ENCODE measurements at places on chromosomes 13 and 19.
A peak's percentile ranks its signal among the peaks of the same experiment; 100 is the strongest.

DNA sequence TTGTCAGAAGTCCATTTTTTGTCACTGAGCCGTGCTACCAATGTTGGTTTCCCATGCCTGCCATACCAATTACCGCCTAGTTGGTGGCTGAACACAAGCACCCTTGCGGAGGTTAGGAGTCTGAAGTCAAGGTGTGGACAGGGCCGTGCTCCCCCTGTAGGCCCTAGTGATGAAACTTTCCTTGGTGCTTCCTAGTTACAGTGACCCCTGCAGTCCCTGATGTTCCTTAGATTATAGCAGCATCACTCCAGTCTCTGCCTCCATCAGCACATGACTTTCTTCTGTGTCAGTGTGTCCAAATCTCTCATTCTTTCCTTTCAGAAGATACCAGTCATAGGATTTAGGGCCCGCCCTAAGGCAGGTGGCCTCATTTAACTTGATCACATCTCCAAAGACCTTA, 99.0 kb downstream of the MYO16 start:
- DNase-seq = no peak

GRCh38 chr13:26624572-26624971, 67.1 kb downstream of the WASF3 start:
- no peak for DNase-seq

DNA sequence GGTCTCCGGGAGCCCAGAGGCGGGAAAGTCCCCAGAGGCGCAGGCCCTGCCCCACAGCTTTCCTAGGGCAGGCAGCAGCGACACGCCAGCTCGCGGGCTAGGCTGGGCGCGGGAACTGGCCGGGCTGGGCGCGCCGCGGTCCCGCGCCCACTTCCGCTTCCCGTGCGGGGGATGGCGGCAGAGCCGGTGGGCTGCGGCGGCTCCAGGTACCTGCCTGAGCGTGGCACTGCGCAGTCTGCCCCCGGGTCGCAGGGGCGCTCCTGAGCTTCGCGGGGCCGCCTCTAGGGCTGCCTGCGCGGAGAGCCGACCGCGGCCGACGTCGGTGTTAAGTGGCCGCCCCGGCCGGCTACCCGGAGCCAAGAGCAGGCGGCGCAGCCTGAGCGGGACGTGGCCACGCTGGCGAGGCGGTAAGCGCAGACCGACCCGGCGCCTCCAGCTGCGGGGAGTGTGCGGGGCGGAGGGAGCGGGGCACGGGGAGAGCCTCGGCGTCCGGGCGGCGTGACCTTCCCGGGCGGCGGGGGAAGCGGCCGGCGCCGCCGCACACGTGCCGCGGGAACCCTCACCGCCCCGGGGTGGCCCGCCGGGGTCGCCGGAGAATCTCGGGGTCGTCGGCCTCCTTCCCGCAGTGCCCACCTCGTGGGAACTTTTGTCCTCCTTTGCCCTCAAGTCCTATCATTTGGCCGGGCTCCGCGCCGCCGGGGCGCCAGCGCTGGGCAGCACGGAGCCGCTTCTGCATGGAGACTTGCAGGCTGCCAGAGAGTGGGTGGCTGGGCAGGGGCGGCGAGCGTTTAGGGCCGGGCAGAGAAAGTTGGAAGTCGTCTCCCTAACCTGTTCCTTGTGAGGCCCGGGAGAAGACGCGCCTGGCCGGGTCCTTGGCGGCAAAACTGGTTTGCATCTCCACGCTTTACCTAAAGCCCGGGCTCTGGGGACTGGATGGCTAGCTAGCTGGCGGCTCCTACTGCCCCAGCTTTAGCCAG, 31.4 kb upstream of the MPHOSPH8 start:
- peak; percentile 6 for DNase-seq

GRCh38 chr13:44030615-44031014, 150.9 kb downstream of the LACC1 start:
- DNase-seq = no peak

DNA sequence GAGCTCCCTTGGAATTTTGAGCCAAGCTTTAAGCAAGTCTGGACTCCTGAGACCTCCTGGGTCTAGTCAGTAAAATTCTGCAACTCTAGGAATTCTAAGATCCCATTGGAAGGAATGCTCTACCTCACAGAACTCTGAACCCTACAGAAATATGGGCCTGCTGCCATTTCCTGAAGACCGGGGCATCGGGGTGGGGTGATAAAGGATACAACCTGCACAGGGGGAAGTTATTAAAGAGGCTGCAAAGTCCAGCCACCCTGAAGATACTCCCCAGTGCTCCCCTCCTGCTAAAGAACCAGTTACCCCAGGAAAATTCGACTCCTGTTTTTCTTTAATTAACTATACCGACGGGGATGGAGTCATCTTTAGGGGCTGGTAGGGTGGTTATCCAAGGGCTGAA, 2.4 kb upstream of the PPP1R37 start:
- no peak for DNase-seq

GRCh38 chr13:76385586-76385985, 500.6 kb downstream of the KCTD12 start:
- DNase-seq = no peak

DNA sequence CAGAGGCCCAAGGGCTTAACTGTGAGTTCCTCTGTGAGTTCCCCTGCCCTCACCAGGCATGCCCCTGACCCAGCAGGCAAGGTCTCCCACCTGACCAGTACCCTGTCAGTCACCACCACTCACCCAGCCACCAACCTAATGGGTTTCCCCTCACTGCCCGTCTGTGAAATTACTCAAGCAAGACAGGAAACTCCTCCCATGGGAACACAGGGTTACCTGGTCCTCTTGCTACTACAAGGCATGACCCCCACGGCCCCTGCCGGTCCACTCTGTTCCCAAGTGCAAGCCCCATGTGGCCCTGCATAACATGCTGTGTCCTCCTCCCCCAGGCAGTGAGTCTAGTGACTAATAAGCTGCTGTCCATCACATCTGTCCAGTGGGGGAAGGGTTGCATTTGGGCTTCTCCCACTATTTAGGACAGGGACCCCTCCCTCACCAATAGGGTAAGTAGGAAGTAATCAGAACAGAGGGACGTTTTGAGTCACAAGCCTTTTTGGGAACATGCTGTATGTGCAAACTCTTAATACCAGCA, 8.0 kb upstream of the DHRS12 start:
- no peak for DNase-seq

DNA sequence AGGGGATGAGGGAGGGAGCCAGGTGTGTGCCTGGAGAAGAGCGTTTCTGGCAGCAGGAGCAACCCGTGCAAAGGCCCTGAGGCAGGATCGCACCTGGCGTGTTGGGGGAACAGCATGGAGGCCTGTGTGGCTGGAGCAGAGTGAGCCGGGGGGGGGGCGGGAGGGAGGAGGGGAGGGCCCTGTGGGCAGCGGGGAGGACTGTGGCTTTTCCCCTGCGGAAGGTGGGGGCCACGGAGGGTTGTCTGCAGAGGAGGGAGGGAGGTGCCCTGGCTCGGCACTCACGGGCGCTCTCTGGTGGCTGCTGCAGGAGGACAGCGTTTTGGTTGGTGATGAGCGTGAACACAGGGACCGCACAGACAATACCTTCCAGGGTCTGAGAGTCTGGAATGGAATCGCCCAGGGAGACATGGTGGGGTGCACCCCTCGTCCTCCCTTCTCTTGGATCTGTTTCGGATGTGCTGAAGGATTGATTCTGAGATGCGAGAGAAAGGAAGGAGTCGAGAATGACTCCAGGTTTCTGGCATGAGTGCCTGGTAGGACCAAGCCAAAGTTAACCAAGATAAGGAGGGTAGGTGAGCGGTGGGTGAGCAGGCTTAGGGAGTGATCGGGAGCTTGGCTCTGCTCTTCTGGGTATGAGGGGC, 6.5 kb downstream of the RAB11B start:
- peak; percentile 30 for DNase-seq

DNA sequence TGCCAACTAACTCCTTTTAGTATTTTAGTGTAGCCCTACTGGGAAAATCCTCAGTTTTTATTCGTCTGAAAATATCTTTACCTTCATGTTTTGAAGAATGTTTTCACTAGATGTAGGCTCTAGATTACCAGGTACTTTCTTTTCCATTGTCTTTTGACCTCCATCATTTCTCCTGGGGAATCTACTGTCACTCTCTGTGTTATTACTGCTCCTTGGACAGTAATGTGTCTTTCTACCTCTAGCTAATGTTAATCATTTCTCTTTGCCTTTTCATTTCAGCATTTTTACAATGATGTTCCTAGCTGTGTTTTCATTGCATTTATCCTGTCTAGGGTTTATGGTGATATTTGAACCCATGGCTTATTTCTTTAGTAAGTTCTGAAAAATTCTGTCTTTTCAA, 61.9 kb downstream of the SPACA7 start:
- no peak for DNase-seq

DNA sequence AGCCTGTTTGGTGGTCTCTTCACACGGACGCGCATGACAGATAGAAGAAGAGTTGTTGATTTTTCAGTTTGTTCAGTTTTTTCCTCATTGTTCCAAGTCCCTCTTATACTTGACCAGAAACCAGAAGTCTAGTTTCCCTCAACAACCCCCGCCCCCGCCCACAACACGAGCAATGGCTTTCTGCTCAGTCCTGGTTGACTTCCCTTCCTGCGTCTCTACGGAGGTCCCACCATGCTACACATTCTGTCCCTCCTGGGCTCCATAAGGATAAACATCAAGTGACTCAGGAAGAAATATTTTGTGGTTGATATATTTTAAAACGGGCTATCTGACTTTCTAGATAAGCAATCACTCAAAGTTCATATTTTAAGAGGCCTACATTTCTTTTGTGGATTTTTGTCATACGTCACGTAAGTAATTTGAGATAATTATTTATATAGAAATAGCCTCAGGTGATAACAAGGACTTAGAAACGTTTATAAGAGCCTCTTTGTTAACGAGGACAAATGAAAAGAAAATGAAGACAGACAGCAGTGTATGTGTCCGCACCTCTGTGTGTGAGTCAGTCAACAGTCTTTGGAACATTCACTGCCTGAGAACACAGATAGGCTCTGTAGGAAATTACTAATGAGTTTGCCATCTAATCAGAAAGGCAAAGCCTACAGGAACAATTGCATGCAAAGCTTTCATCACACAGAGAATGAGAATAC, 214.4 kb downstream of the RAP2A start:
- no peak for DNase-seq

DNA sequence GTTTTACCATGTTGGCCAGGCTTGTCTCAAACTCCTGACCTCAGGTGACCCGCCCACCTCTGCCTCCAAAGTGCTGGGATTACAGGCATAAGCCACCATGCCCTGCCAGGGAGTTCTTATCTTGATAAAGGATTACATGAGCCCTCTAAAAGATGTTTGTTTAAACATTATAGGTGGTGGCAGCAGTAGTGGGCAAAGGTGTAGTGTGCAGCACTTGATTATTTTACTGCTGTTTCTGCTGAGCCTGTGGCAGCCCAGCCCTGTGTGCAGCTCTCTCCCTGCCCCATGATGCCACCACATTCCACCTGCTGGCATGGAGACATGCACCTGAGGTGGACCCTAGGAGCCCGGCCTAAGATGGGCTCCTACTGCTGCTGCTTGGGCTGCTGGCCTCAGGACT, 54.0 kb downstream of the ZNF429 start:
- DNase-seq = no peak

DNA sequence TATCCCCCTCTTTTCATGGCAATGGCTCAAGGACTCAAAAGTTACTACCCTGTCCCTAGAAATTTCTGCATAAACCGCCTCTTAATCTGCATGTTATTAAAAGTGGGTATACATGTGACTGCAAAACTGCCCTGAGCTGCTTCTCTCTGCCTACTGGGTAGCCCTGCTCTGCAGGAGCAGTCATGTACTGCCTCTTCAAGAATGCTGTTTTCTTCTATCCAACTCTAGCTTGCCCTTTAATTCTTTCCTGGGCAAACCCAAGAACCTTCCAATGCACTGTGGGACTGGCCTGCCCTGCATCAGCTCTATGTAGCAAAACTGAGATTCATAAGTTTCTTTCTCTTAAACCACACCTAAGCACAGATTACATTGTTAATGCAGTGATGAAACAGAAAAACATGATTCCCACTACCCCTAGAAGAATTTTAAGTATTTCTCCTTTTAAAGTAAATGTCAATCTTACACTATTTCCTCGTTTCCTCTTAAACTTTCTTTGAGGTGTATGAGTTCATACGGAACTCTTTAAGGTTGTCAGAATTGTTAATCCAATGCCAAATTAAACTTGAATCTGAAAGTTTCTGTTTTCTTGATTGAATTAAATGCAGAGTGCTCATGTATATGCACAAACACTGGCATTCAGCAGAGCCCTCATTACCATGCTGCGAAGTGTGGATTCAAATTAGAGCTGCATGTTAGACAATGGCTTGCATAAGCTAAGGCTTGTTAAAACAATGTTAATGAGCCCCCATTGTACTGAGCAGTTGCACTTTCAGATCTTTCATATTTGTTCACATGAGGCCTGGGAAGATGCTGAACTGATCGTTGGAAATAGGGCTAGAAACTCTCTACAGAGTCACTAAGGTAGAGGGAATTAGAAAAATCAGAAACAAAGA, 669.9 kb upstream of the PCDH20 start:
- DNase-seq = no peak

GRCh38 chr13:34422956-34423355, 519.1 kb upstream of the NBEA start:
- DNase-seq = no peak

DNA sequence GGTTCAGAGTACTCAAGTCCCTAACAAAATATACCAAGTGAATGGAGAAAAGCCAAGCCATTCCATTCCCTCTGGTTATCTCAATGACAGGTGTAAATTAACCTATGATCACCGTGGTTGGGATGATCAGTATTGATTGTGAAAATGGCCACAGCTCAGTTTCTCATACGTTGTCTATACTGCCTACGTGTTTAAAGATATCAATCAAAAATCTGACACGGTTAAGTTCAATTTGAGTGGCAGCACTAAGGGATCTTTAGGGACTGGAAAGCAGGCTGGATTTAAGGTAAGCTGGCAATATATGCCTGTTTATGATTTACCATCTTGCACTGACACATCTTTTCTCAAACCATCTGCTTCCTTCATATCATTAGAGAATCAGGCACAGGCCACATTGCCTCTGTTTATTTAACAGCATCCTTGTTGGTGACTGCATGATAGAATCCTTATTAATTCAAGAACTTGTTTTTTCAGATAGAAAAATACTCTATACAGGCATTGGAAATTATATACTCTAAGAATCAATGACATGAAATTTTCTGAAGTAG, 907.9 kb downstream of the PCDH9 start:
- no peak for DNase-seq

DNA sequence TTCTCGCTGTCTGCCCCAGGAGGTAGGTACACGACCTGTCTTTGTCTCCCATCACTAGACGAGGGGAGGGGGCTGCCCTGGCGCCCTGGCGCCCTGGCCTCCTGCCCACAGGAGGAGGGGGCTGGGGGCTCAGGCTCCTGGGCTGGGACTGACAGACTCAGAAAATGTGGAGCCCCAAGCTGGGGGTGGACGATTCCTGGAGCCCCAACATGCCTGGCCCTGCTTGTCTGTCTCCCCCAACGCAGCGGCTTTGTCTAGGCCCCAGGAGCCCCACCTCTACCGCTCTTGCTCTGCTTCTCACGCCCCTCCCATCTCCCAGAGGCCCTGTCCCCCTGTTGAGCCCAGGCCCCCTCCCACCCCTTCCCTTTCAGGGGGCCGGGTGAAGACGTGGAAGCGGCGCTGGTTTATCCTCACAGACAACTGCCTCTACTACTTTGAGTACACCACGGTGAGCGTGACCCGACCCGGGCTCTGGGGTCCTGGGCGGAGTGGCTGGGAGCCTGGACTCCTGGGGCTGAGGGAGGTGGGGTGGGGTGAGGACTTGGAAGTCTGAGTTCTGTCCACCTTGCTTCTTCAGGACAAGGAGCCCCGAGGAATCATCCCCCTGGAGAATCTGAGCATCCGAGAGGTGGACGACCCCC, 8.6 kb downstream of the CYTH2 start:
- no peak for DNase-seq

All from activated CD4-positive, CD25-positive, alpha-beta regulatory T cell (primary cell).